ENCODE measurements at places on chromosomes 13 and 19.

DNA sequence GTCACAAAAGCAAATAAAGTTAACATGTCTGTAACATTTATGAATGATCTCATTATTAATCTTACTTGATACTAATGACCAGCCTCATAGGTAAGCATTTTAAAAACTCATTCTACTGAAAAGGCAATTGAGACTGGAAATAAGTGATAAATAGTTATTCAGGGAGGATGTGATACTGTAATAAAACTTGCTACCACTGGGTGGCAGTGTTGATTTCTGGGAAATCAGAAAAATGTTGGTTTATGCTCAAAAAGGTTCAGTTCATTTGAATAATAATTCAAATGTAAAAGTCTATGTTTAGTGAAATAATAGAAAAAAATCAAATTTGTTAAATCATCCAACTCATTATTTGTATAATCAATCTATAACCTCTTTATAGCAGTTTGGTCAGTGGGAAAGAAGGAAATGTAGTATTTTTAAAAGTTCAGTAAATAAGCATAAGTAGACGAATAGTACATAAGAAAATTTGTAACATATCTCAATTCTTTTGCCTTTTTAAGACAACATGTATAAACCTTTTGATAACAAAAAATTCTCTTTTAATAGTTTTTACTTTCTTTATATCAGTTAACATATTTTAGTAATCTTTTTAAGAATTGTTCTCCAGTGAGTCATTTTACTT lies 9.6 kb downstream of the ABHD13 start:
- no peak for DNase-seq

DNA sequence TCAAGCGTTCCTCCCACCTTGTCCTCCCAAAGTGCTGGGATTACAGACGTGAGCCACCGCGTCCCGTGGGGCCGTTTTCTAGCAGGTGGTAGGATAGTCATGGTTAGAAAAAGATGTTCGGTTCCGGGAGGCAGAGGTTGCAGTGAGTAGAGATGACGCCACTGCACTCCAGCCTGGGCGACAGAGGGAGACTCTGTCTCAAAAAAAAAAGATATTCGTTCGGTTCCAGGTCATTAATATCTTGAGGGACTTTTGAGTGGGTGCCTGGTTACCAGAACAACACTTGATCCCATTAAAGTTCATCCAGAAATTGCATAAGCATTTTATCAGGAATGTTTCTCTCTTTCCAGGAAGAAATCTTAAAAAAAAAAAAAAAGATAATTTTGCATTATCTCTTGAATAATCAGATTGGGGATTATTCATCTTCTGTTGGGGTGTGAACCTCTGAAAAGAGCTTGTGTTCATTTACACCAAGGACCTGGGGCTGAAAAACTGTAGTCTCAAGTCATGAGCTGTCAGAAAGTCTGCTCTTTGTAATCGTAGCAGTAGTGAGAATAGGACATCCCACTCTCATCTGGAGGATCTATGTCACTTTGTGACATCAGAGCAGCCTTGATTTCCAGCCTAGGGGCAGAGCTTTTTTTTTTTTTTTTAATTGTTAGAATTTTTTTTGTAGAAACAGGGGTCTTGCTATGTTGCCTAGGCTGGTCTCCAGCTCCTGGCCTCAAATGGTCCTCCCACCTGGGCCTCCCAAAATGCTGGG lies 1.0 kb upstream of the ETHE1 start:
- no peak for DNase-seq

DNA sequence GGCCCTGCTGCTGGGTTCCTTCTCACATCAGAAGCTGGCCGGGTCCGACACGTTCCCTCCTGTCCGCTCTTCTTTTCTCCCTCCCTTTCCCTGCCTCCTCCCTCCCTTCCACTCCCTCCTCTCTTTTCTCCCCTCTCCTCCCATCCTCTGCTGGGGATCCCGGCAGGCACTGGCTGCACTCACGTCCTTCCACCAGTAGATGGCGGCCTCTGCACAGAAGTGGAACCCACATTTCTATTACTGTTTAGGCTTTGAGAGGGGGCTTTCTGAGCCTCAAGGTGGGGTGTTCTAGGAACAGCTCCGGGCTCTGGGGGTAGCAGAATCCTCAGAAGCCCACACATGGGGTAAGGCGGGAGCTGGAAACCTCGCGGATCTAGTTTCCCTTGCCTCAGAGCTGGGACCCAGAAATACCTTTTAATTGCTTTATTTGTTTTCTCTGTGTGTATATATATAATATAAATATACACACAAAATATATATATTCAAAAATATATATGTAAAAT lies 294.2 kb downstream of the ZNF536 start:
- DNase-seq, result no peak

DNA sequence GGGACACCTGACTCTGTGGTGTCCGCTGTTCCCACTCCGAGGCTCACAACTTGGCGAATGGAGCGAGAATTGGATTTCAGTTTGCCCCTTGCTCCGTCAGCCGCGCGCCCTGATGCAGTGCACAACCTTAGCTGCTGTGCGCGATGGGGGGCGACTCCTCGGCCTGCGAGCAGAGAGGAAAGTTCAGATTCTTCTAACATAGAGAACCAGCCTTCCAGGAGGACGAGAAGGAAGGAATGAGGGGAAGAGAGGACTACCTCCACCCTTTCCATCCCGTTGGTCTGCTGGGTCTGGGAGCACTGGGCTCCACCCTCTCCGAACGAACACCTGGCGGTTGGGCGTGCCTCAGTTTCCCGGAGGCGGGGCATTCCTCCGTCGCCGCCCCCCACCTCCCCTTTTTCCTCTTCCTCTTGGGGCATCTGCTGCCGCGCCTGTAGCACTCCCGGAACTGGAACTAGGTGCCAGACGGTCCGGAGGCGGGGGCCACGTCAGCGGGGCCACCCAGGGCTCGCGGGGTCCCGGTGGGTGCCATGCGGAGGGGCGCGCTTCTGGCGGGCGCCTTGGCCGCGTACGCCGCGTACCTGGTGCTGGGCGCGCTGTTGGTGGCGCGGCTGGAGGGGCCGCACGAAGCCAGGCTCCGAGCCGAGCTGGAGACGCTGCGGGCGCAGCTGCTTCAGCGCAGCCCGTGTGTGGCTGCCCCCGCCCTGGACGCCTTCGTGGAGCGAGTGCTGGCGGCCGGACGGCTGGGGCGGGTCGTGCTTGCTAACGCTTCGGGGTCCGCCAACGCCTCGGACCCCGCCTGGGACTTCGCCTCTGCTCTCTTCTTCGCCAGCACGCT lies at the start of gene KCNK6:
KCNK6 (plus strand) TSS at position 425 of the 838 bp plus-strand sequence; CDS start at position 531, 106 bp downstream.
- DNase-seq, result no peak

DNA sequence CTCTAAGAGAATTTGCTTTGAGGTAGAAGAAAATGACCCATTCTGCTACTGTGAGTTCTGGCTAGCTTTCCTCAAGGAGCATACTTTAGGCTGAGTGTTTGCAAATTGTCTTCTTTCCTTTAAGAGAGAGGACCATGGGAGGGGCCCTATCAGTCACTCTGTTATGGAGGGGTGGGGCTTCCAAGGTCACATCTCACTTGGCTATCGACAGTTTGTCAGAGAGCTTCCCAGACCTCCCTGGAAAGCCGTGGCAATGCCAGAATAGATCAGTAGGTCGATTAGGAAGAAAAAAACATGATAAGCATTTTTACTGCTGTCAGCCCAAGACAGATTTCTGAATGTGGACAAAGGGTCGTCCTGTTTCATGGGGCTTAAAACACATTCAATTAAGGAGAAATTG lies 93.3 kb downstream of the OXGR1 start:
- no peak for DNase-seq

DNA sequence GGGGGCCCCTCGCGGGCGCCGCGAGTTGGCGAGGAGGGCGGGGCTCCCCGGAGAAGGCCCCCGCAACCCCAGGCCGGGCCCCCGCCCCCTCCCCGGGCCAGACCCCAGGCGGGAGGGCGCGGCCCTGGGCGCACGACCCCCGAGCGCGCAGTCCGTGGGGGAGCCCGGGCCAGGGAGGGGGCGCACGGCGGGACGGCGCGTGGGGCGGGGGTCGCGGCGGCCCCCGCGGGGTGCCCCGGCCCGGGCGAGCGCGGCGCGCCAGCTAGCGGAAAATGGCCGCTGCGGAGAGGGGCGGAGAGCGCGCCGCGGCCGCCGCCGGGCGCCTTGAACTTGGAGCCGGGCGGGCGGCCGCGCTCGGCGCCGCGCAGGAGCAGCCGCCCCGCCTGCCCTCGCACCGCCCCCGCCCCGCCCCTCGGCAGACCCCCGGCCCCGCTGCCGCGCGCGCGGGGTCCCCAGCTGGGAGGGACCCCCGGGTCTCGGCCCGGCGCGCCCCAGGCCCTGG lies 6.4 kb upstream of the NFIC start:
- no peak for DNase-seq

DNA sequence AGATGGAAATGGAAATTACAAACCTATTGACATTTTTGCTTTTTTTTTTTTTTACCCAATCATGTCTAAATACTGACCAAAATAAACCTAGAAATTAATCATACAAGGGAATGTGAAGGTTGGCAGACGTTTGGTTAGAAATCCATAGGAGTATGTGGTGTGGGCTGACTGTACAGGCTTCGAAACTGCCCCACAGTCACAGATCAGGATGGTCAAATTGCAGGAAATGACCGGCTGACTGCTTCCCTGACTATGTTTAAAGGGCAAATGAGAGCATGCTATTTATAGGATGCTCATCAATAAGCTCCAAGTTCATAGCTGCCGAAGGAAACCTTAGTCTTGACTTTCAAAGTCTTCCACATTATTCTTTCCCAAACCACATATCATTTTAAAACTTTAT lies 118.4 kb downstream of the COG6 start:
- DNase-seq, result no peak

DNA sequence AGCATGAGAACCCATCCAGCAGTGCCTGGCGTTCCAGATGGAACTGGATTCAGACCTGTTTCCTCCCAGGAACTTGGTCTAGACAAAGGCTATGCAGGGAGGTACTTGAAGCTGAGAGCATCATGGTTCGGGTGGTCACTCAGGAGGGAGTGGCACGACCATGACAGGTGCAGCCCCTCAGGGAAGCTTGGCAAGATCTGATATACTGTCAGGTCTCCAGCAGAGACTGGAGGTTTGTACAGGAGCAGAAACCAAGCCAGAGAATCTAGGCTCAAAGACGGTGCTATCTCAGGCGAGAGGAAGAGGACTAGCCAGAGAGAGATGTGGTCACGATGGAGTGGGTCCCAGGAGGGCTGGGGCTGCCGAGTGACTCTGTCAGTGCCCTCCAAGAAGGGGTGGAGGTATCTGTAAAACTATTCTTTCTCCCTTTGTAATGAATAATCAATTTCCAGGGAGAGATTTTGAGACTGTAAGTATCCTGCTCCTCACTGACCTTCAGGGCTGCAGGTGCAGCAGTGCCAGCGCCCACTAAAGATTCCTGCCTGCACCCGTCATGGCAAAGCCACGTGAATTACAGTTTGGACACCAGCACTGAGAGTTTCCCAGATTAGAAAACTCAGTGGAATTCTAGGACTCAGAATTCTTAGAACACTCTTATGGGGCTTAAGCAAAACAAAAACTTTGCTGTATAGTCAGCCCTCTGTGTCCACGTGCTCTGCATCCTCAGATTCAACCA lies 10.2 kb upstream of the DCUN1D2 start:
- no peak for DNase-seq

- DNase-seq, result no peak
Observed at GRCh38 chr19:16076958-16077611, 790 bp downstream of the TPM4 start.

- DNase-seq, result no peak
Observed at GRCh38 chr13:73171926-73172325, 113.1 kb downstream of the KLF5 start.

DNA sequence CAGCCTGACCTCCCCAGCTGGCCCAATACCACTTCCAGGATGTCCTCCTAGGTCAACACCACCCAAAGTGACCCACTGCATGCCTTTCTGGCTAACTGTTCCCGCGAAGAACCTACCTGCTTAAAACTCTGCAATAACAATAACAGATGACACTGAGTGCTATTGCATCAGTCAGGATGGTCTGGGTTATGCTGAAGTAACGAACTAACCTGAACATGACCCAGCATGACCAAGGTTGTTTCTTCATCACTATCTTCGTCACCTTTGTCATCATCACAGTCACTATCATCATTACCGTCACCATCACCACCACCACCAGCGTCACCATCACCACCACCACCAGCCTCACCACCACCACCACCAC lies 10.6 kb upstream of the FXYD3 start:
- DNase-seq, result no peak

GRCh38 chr19:17125062-17125727 lies 49.6 kb downstream of the MYO9B start:
- DNase-seq, result no peak

DNA sequence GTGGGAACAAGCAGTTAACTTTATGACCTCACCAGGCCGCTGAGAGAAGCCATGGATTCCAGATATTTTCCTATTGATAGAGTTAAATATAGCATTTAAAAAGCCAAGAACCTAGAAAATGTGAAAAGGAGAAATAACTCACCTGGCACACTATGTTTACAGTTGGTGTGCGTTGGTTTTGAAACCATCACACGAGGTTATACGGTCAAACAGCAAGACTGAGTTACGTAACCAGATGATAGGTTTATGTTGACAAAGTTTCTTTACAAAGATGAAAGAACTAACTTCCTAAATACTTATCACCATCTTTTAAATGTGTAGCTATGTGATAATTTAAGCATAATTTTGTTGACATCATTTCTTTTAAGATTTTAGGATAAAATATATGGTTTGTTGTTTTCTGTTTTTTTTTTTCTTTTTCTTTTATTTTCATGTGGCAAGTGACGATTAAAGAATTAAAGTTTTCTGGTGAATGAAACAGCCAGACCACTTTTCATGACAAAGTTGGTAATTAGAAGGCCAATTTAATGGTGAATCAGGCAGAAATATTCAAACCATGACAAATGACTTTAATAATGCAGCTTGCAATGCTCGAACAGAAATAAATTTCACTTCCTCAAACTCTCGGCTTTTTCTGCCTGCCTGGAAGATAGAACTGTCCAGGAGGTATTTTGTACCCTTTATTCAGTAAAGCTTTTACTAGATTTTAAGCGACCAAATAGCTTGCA lies 339.1 kb upstream of the OBI1 start:
- no peak for DNase-seq

DNA sequence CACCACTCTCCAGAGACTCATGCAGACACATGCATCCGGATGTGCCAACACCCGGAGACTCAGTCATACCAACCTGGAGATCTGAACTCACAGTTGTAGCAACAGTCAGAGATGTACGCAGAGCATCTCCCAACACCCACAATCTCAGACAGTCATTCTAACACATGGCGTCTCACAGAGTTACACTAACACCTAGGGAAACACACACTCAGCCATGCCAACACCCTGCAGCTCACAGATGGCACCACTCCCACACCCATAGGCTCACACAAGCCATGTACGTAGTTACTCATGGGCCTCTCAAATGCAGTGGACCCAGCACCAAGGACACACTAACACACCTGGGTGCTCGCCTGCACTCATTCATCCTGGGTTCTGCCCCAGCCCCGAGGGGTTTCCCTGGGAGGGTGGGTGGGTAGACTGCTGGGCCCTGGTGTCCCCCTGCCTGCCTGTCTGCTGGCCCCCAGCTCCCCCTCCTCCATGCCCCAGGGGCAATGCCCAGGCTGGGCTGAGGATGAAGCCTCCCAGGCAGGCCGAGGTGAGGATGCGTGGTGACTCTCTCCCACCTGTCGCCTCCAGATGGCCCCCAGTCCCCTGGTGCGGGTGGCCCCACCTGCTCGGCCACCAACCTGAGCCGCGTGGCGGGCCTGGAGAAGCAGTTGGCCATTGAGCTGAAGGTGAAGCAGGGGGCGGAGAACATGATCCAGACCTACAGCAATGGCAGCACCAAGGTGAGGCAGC lies 10.0 kb downstream of the PKN1 start:
- no peak for DNase-seq

- DNase-seq, result no peak
Observed at GRCh38 chr13:107332188-107332587, 764.3 kb upstream of the ARGLU1 start.
